ENCODE measurements at places on chromosomes 1 and 21.
A peak's percentile ranks its signal among the peaks of the same experiment; 100 is the strongest.

DNA sequence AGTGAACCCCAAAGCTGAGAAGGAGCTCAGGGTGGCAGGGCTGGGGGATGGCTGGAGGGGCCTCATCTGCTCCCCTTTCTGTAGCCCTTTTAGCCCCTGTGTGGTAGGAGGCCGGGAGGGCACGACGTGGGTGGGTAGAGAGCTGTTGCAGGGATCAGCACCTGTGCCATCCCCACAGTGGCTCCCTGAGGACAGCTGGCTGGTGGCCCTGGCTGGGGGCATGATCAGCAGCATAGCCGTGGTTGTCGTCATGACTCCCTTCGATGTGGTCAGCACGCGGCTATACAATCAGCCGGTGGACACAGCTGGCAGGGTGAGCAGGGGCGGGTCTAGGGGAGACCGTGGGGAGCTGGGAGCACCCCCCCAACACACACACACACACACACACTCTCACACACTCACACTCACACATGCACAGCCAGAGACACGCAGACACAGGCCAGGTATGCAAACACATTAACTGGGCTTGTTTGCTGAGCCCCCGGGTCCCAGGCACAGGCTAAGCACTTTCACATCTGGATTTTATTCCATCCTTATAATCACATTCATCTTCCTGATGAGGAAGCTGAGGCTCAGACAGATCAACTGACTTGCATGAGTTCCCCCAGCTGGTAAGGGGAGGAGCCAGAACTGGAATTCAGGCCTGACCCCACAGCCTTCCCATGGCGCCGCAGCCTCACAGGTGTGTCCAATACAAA, 2.5 kb downstream of the SLC25A34 start:
- no peak for DNase-seq

DNA sequence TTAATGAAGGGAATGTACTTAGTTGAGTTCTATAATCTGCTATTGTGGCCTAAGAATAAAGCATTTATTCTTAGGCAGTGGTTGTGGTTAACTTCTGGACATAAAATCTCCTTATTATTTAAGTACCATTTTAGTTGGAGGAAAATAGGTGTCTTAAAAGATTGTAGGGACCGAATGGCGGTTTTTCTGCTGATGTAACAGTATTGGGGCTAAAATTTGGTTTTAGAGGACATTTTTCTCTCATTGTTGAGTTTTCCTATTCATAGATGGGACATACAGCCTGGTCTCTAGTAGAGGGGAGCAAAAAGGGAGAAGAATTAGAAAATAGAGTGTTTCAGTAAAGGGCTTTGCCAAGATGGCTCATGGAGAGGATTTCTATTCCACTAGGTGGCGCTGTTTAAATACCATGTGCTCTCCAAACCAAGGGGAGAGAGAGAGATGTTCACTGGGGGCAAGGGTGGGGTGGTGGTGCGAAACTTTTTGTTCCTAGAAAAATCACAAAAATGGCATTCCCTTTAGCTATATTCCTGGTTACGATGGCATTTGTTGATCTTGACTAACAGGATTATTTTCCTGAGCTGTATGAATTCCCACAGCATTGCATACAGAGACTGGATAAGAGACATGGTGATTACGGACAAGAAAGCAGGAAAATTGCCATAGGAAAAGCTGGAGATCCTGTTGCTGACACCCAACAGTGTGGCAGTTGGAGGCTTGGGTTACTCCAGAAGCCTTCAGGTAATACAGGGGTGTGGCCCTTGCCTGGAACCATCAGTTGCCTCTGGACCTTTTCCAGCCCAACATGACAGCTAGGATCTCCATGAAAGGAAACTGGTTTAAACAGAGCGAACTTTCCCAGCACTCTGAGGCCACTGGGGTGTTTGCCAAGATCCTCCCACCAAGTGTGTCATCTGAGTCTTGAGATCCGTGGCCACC, 18.2 kb upstream of the FCGR2A start:
- DNase-seq, result peak; percentile 61

DNA sequence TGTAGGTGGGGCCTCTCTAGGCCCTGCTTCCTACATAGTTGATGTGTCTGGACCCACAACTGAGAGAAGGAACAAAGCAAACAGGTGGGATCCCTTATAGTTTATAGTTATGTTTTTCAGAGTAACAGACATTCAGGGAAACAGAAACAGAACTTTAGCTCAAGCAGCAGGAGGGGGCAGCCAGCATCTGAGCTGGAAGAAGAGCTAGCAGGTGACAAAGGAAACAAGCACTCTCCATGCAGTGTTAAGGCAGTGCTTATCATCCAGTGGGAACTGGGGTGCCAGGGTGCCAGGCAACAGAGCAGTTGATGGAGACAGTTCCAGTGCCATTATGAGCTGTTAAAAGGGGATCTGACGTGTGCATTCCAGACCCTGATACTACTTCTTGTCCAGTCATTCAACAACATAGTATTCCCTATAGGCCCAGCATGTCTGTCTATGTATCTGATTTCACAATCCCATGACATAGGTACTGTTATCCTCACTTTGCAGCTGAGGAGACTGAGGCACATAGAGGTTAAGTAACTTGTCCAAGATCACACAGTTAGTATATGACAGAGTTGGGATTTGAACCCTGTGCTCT, 13.5 kb downstream of the HIVEP3 start:
- no peak for DNase-seq

DNA sequence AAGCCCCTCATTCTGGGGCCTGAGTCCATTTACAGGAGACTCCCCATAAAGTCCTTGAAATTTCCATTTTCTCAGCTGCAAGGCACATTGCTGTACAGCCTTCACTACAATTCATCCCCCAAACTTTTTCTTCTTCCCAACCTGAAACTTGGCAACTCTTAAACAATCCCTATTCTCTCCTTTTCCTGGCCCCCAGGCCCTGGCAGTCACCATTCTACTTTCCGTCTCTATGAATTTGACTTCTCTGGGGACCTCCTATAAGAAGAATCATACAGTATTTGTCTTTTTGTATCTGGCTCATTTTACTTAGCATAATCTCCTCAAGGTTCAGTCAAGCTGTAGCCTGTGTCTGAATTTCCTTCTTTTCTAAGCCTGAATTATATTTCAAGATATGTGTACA, 332.9 kb downstream of the PCP4 start:
- DNase-seq, result no peak

DNA sequence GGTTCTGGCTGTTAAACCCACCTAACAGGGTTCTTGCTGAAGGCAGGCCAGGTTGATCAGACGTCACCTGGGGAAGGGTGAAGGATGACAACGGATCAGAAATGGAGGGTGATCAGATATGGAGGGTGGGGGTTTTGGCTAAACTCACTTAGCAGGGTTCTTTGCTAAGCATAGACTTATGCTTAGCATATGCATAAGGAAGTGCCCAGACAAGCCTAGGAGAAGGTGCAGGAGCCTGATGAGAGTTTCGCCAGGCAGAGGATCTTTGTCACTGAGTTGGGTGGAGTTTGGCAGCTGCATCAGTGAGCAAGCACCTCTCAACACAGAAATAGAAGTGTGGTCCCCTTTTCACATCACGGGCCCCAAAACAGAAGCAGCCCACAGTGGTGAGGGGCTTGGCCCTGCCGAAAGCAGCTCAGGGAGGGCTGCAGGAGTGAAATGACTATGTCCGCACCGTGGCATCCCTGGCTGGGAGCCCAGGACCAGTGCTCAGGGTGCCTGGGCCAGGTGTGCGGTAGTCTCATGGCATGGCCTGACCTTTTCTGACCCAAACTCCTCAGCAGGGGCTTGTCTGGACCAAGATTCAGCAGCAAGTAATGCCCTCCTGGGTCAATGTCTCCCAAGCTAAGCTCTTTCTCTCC, 101.6 kb downstream of the AJAP1 start:
- no peak for DNase-seq

DNA sequence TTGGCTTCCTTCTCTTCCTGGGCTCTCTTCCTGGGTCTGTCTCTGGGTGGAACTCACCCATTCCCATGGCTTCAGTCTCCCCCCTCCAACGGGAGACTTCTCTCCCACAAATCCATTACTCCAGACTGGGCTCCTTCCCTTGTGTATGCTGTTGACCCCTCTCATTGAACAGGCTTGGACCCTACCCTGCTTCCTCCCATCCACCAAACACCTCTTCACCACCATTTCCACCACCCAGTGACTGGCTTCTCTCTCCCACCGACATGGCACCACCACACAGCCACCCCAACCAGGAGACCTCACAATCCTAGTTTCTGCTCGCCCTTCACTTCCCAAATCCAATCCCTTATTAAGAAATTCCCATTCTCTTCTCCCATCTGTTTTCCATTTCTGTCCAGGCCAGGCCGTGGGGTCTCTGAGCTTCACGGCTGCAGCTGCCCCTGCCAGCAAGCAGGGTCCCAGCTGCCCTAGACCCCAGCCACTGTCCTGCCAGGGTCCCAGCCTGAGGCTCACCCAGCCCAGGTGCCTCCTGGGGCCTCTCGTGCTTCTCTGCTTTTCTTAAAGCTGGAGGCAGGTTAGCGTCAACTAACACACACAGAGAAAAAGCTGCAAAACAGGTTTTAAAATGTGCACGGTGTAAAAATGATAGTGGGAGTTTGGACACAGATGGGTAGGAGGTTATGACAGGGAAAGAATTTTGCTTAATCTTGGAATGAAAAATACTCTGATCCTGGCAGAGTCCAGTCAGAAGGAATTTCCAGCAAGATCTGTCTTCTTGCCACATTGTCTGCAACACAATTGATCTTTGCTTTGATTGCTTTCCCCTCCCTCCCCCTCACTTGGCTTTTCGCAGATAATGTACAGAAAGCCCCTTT, 383.8 kb upstream of the VAMP3 start:
- DNase-seq, result no peak

DNA sequence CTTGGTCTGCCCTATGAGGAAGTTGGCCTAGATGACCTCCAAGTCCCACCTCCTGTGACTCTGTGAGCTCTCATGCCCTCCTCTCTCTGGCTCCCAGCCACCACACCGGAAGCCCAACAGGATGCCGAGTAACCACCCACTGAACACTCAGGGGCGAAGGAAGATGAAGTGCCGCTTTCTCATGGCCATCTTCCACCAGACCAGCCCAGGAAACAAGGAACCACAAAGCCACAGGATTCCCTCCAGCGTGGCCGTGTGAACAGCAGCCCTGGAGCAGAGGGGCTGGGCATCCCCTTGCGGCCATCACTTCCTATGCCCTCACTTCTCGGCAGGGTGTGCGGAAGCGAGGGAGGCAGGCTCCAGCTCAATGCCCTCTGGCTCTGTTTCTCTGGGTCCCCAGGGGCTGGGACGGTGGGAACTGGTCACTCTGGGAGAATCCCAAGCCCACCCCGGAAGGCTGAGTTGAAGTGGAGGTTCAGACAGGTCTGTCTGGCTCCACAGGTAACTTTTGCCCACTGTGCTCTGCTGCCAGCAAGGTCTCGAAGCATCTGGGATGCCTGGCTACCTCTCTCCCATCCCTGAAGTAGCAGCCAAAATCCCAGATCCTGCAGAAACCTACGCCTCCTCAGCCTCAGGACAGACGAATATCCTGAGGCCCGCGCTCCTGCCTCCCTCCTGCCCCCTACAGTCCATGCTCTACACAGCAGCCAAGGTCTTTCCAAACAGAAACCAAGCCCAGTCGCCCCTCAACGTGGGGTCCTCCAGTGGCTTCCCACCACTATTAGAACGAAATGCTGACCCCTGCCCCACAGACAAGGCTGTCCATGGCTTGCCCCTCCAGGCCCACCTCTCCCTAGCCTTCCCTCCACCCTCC, 44.2 kb upstream of the ECE1 start:
- DNase-seq, result peak; percentile 78

DNA sequence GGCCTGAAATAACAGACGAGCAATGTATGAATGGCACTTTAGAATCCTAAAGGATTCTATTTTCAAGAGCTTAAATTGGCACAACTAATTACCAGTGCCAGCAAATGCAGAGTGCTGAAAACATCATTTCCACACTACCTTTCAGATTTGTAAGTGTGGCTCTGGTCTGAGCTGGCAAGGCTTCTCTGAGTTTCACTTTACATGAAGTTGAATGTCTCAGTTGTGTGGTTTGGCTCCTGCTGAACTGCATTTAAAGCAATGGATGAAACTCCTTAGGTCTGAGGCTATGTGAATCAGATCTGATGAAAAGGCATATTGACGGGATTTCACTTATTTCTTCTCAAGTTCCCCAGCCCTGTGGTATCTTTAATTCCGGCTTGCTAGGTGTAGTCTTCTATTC, 114.8 kb upstream of the PTGFR start:
- DNase-seq, result no peak

DNA sequence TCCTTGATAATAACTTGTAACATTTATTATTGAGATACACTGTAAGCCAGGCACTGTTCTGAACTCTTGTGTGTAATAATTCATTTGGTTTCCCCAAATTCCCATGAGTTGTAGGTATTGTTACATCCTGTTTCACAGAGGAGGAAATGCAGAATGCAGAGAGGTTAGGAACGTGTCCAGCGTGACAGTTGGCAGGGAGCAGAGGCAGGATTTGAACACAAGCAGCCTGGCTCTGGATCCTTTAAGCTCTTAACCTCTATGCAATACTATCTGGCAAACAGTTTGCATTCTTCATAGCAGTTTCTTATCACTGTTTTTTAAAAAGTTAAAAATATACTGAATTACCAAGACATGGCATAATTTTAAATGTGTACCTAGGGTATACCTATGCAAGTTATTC, 30.5 kb downstream of the EEIG2 start:
- no peak for DNase-seq

- DNase-seq, result no peak
Observed at GRCh38 chr1:92366040-92366395, 67.2 kb downstream of the RPAP2 start.

- DNase-seq, result no peak
Observed at GRCh38 chr1:204568576-204569315, 52.5 kb downstream of the MDM4 start.

DNA sequence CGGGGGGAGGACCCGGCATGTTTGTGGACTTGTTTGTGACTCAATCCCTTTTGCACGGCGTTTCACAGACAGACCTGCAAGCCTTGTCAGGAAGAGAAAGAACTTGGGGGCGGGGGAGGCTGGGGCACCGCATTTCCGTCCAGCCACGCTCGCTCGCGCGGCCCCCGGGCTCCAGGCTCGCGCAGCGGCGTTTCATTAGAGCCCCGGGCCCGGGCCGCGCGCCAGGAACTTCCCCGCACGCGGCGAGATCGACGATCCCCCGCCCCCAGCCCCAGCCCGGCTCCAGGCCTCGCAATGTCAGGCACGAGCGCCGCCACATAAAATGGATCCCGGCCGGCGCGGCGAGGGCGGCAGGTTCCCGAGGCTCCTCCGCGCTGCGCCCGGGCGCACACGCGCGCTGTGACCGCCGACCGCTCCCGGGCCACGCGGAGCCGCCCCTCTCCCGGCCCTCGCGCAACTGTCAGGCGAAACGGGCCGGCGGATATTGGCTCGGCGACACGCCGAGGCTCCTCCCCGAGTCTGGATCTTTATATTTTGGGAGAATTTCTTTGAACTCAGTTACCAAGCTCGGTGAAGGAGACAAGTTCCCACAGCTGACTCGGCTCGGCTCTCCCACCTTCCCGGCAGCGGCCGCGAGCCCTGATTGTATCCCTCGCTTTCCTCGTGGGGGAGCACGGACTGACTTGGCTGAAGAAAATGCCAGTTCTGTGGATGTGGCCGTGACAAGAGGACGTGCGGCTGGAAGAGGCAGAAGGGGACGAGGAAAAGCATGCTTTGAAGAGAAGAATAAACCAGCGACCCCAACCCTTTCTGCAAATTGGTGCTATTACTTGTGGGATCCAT, at the start of gene KIF26B:
Gene KIF26B (plus strand): TSS at position 557 of the 843 bp plus-strand sequence. CDS start 440 bp downstream, outside the sequence.
- peak; percentile 52 for DNase-seq

- DNase-seq, result no peak
Observed at GRCh38 chr1:50852889-50853288, 107.2 kb downstream of the FAF1 start.

GRCh38 chr21:45086337-45086958, 12.1 kb downstream of the ADARB1 start:
- no peak for DNase-seq

All from GM10248 (cell line).